ENCODE measurements at places on chromosomes 12 and 14.

DNA sequence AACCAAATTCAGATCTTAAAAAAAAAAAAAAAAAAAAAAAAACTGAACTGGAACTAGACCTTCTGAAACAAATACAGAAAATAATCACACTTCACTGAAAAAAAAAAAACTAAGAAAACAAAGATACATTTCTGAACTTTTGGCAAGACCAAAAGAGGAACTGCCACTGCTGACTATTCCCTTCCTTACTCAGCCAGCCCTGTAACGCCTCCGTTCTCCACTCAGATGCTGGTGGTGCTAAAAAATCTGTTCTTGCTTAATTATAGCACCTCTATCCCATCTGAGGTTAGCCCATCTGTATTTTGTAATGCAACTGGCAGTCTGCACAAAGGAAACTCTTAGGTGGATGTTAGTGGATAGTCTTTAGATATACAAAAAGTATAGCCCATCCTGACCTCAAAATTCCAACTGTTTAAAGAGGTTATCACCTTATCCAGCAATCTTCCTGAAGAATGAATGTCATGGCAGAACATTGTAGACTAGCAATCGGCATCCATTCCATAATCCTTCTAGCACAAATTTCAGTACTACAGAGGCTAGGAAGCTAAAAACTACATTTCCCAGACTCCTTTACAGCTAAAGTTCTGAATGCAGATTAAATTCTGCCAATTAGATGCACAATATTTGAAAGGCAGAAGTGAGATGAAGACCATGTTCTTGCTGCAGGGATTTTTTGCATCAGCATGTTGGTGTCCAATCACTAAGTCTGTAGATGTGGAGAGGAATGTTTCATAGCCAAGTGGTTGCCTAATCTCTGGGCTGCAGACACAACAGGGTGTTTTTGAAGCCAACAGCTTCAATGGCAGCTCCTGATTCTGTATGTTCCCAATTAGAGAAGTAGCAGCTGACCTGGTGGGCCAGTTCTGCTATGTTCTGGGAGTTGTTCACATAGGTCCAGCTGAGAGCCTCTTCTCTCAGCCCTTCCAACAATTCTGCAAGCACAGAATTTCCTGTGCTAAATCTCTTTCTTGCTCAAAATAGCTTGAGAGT lies 5.7 kb downstream of the MAP3K9 start:
- DNase-seq: no peak

DNA sequence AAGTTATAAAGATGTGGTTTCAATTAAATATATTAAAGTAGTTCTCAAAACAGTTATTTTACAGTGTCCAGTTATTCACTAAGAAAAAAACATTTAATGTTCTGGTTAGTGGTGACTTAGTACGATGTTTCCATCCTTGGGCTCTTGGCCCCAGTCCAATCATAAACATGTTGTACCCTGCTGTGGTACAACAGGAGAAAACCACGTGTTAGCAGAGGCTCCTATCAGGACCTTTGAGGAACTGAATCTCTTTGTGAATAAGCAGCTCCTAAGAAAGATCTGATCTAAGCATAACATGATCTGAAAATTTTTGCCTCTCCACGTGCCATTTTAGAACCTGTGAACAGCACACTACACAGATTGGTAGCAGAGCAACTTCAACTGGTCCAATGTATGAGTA lies 234.0 kb downstream of the SYT1 start:
- DNase-seq: peak; percentile 58

DNA sequence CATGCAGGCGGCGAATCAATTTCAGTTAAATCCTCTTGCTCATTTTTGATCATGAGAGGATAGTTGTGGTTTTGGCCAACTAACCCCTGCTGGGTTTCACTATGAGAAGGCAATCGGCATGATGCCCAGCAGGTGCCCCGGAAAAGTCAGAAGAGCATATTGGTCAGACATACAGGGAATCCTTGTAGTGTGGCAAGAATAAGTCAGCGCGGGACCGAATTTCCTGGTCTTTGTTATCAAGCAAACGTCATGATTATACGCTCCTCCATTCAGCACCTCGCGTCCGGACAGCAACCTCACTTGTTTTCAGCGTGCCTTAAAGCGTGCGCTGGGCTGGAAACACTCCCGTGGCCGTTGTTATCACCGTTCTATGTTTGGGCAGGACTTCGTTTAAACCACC lies 1.8 kb downstream of the TBC1D30 start:
- peak; percentile 59 for DNase-seq

- peak; percentile 73 for DNase-seq
Observed at GRCh38 chr12:106135075-106135474, 3.7 kb downstream of the NUAK1 start.

GRCh38 chr14:102937331-102938175 lies 15.1 kb downstream of the AMN start:
- no peak for DNase-seq

Measured in choroid plexus epithelial cell (primary cell).